ENCODE measurements at places on chromosomes 6 and 20.

- DNase-seq: no peak
These were observed 113.7 kb downstream of the UNC5CL start for GRCh38 chr6:40925341-40925740.

GRCh38 chr20:10429443-10429981 lies 4.5 kb downstream of the MKKS start:
- DNase-seq: no peak

DNA sequence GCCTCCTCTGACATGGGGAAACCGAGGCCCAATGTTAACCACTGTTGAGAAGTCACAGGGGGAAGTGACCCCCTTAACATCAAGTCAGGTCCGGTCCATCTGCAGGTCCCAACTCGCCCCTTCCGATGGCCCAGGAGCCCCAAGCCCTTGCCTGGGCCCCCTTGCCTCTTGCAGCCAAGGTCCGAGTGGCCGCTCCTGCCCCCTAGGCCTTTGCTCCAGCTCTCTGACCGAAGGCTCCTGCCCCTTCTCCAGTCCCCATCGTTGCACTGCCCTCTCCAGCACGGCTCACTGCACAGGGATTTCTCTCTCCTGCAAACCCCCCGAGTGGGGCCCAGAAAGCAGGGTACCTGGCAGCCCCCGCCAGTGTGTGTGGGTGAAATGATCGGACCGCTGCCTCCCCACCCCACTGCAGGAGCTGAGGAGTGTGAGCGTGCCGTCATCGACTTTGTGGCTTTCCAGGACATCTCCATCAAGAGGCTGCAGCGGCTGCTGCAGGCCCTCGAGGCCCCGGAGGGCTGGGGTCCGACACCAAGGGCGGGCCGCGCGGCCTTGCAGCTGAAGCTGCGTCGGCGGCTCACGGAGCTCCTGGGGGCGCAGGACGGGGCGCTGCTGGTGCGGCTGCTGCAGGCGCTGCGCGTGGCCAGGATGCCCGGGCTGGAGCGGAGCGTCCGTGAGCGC lies 1.6 kb downstream of the TNFRSF6B start:
- no peak for DNase-seq

DNA sequence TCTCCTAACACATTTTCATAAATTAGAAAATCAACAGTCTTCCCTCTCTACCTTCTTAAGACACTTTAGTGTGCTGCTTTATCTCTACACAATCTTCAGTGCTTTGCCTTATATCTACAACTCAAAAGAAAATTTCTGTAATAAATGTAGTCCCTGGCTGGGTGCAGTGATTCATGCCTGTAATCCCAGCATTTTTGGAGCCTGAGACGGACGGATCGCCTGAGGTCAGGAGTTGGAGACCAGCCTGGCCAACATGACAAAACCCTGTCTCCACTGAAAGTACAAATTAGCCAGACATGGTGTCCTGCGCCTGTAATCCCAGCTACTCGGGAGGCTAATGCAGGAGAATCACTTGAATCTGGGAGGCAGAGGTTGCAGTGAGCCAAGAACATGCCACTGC lies 9.7 kb upstream of the EDN1 start:
- DNase-seq: no peak

GRCh38 chr20:51353491-51353890 lies 189.0 kb downstream of the NFATC2 start:
- no peak for DNase-seq

- no peak for DNase-seq
These were observed 602 bp downstream of the PPP1R11 start for GRCh38 chr6:30067460-30068139.

DNA sequence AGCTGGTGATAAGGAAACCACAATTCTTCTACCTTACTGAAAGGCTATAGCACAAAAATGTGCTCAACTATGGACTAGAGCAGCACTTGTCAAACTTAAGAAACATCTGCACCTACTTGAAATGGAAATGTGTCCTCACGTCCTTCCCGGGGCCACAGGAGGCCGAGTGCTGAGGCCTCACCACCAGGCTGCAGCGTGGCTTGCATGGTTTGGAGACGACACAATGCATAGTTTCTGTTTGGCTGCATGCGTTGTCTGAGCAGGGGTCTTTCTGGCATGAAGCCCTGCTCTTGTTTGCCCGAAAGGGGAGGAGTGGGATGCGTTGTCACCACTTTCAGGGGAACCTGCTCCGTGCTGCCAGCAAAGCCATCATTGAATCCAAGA lies 228.8 kb downstream of the TTLL2 start:
- no peak for DNase-seq

DNA sequence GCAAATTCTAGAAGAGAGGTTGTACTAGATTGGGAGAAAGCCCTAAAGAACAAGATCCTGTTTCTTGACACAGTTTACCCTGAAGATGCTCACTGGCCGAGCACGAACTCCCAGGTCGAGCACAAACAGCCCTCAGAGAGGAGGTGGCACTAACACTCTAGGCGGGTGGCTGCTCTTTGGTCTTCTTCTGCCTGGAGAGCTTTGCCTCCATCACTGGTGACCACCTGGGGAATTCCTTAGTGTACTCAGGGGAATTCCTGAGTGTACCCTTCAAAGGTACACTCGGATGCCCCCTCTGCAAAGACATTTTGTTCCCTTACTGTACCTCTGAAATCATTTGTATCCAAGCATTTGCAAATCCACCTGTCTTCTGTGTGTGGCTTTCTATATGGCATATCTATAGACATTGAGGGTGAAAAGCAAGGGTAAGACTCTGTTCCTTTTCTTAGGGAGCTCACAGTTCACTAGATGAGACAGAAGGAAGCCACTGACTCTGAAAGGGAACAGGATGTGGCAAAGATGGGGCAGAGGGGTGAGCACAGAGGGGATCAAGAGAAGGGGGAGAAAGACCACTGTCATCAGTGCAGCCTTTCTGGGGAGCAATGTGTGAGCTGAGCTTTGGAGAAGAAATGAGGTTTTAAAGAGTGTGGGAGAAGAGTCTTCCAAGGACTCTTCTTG lies 169.8 kb upstream of the PROKR2 start:
- DNase-seq: no peak
